ENCODE measurements at places on chromosomes 6 and 20.

DNA sequence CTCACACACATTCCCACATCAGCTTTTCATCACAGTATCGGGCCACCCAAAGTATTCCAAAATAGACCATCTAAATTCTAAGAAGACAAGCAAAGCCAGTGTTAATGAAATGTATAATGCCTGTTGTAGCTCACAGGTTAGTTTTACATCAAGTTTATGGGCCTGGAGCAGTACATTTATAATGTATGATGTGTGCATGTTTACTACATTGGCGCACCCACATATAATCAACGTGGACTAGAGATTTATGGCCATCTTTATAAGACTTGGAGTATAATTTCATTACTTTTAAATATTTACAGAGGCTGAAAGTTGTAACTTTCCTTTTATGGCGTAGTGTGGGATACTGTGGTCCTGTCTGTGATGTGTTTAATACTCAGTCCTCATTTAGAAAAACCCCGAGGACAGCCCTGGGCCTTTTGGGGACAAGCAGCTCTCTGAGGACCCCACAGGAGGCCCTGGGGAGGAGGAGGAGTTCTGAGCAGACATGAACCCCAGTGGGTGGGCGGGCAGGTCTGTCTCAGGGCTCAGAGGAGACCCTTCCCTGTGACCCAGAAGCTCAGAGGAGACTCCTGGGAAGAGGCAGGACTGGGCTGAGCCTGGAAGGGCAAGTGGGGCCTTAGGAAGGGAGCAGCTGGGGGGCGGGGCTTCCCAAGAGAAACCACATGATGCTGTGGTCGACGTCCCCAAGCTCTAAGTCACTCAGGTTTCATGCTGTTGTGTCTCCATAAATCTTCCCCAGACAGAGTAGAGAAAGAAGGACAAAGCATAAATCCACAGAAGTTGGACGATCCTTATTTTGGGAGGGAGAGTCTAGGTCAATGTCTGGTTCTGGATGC, 232.1 kb downstream of the PREX1 start:
- no peak for DNase-seq

DNA sequence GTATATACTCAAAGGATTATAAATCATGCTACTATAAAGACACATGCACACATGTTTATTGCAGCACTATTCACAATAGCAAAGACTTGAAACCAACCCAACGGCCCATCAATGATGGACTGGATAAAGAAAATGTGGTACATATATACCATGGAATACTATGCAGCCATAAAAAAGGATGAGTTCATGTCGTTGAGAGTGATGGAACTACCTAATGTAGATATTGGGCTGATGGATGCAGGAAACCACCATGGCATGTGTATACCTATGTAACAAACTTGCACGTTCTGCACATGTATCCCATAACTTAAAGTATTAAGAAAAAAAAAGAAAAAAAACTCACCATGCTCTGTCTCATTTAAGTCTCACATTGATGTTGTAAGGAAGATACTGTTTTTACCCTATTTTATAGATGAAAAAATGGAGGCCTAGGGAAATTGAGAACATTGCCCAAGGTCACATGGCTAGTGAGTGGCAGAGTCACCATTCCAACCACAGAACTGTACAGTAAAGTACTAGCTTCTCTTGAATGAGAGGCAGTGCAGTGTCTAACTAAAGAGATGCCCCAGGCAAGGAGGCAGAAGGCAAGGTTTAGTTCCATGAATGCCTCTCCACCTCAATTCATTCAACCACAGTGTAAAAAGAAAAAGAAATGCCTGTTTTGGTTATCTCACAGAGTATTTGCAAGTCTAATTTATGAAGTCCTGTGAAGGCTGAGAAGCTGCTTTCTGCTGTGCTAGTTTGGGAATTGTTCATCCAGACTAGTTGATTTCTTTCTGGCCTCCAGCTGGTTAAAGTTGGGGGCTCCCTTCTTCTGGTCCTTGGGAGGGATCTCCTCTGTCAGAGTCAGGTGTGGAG, 68.2 kb downstream of the FIG4 start:
- no peak for DNase-seq

DNA sequence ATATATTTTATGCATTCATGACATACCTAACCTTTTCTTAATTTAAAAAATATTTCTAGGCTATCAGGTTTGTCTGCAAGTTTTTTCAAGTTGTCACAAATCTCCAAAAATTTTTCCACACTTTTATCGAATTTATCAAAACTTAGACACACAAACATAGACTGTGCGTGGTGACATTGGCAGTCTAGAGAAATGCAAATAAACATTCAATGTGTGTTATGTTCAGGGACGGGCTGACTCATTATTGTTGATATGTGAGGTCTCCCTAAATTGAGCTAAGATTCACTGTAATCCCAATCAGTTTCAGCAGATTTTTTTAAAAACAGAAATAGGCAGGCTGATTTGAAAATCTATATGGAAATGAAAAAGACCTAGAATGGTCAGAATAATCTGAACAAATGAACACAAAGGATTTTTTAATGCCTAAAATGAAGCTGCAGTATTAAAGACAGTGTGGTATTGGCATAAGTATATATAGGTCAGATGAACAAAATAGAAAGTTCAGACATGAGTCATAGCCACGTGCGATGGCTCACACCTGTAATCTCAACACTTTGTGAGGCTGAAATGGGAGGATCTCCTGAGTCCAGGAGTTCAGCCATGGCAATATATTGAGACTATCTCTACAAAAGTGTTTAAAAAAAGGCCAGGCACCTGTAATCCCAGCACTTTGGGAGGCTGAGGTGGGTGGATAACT, 19.2 kb downstream of the BLTP3A start:
- DNase-seq: no peak

GRCh38 chr6:170132561-170132991, 158.3 kb downstream of the DLL1 start:
- no peak for DNase-seq

- no peak for DNase-seq
Measured at GRCh38 chr6:133623065-133623464, 265.8 kb upstream of the TCF21 start.

GRCh38 chr6:138614151-138614550, 114.9 kb upstream of the NHSL1 start:
- no peak for DNase-seq

DNA sequence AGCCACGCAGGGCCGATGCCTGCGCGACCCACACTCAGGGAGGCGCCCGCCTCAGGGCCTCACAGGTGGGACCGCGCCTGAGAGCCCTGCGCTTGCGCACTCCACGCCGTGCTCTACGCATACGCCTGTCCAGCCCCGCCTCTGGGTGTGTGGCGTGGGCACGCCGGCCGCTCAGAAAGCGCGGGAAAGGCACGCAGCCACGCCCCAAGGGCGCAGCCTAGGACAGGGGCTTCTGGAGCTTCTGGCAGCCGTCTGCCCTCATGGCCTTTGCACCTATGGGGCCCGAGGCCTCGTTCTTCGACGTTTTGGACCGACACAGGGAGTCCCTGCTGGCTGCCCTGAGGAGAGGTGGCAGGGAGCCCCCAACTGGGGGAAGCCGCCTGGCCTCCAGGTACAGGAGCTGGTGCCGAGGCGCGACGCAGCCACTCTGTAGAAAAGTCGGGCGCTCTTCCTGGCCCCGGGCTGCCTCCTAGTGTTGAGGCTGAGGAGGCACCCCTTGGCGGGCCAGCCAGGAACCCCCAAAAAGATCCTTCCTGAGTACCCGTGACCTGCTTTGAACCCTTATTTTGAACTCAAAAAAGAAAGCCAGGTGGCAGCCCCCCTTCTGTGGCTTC, at the start of gene SPO11:
Gene SPO11 (plus strand): TSS at position 196 of the 614 bp plus-strand sequence. CDS start 65 bp downstream, at position 261.
- DNase-seq: no peak

DNA sequence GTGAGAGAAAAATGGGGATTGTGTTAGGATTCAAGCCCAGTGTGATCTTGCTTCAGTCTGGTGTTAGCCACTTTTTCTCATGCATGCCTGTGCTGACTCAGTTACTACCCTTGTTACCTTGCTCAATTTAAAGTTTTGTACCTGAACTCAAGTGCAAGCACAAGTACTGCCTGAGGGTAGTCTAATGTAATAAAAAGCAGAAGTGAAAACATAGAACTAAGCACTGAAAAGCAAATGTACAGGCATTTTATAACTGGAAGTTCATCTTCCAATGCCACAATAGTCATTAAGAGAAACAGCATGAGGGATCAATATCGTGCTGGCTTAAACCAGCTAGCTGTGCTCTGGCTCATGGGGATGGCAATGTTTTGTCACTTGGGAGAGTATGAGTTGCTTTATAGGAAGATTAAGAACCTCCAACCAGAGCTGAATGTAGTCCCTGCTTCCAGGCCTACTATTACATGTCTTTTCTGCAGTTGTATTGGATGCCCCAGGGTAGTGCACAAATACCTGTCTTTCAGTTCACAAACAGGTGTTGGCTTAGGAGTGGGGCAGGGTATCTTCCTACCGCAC, 48.7 kb downstream of the SLC35F1 start:
- no peak for DNase-seq

GRCh38 chr20:47705497-47705856, 79.8 kb downstream of the SULF2 start:
- no peak for DNase-seq

DNA sequence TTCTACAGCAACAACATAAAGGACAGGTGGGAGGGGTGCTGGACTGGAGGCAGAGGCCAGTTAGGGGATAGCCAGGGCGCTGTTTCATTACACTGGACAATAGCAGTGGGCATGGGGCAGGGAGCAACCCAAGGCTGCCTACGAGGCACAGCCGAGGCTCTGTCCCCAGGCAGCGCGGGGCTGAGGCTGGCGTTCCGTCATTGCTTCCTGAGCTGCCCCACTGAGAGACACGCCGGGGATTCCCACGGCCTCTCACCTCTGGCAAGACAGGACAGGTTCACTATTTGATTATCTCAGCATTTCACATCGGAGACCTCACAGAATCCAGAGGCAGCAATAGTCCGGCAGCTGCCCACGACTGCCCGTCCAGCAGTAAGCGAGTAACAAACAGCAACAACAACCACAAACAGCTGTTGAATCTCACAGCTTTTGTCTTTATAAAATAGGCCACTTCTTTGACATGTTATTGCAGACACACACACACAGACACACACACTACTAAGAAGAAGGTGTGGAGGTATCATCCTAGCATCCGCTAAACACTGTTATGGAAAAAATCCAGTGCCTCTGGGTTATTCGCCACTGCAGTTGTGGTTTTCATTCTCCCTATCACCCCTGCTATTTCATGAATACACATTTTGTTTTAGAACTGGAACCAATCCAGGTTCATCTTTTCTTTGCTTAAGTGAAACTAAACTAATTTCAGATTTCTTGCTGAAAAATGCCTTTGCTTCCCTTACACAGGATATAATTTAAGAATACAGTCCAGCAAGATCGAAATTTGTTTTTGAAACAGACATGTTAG, 19.5 kb downstream of the KIF25 start:
- no peak for DNase-seq

Data from stimulated activated CD8-positive, alpha-beta memory T cell treated with anti-CD3 and anti-CD28 coated beads, Interleukin-7, amount 100 ng/mL, for 4 hours (primary cell).